ENCODE measurements at places on chromosomes 1 and 21.

- DNase-seq, result no peak
Observed at GRCh38 chr1:160400223-160400645, at the start of gene VANGL2. VANGL2 (plus strand) TSS chr1:160400564; CDS start chr1:160415838, 15,274 bp downstream.

DNA sequence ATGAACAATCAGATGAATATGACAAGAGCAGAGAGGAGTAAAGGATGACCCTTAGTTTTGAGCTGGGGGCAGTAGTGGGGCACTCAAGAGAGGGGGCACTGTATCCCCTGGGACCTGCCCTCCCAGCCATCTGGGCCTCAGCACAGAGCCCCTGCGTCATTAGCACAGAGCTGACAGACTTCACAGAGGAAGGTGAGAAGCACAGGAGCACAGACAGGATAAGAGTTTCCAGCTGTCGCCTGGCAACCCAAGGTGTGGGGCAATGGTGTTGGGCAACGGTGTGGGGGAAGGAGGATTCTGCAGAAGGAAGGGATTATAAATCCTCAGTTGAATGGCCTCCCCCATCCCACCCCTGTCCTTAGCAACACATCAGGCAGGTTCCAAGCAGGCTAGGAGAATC, 30.2 kb downstream of the RAB3B start:
- DNase-seq, result no peak

GRCh38 chr1:53715478-53715877, 23.5 kb downstream of the GLIS1 start:
- DNase-seq, result no peak

GRCh38 chr1:2469103-2469940, 6.8 kb upstream of the PLCH2 start:
- no peak for DNase-seq

Data from GM04504 (cell line).